ENCODE measurements at places on chromosomes 16 and 17.
A peak's percentile ranks its signal among the peaks of the same experiment; 100 is the strongest.

GRCh38 chr17:17387498-17388362 lies 84.6 kb downstream of the NT5M start:
- H3K4me1 ChIP-seq: no peaks in the 10 kb centered on the region
- H3K4me3 ChIP-seq: no peak overlapping the region
- no peaks in the 10 kb centered on the region for H3K27me3 ChIP-seq
- no peaks in the 10 kb centered on the region for H3K36me3 ChIP-seq
- H3K27ac ChIP-seq: no peak overlapping the region
- peak; percentile 70 for DNase-seq

GRCh38 chr17:56018211-56018610 lies 135.1 kb upstream of the ANKFN1 start:
- no peaks in the 10 kb centered on the region for H3K36me3 ChIP-seq
- H3K4me3 ChIP-seq: no peak overlapping the region
- H3K4me1 ChIP-seq: no peaks in the 10 kb centered on the region
- no peak overlapping the region for H3K27ac ChIP-seq
- no peaks in the 10 kb centered on the region for H3K27me3 ChIP-seq

DNA sequence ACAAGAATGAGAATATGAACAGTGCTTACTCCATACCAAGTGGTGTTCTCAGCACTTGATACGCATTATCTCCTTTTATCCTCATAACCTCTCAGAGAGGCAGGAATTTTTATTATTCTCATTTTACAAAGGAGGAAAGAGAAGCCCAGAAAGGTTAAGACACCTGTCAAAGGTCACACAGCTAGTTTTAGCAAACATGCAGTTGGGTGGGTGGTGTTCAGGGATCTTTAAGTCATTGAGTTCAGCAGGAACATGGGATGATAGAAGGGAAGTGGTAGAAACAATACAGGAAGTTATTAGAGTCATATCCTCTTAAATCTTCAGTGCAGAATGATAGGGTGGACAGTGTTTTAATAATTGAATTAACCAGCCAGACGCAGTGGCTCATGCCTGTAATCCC lies 95.4 kb downstream of the IRX3 start:
- H3K4me3 ChIP-seq: no peak overlapping the region
- peaks cover 7% of the 10 kb centered on the region for H3K4me1 ChIP-seq
- H3K27me3 ChIP-seq: no peaks in the 10 kb centered on the region
- DNase-seq: no peak
- no peak overlapping the region for H3K27ac ChIP-seq
- no peaks in the 10 kb centered on the region for H3K36me3 ChIP-seq

DNA sequence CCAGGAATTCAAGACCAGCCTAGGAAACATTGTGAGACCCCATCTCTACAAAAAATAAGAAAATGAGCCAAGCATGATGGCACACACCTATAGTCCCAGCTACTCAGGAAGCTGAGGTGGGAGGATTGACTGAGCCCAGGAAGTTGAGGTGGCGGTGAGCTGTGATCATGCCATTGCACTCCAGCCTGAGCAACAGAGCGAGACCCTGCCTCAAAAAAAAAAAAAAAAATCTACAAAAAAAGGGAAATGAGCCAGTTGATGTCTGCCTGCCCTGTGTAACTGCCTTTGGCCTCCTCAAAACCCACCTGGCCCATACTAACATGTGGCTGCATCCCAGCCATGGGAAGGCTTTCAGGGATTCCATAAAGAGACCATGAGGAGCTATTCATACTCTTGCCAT lies 4.5 kb downstream of the RANBP10 start:
- H3K27me3 ChIP-seq: no peaks in the 10 kb centered on the region
- no peak overlapping the region for H3K4me3 ChIP-seq
- H3K27ac ChIP-seq: no peak overlapping the region
- H3K36me3 ChIP-seq: no peaks in the 10 kb centered on the region
- peaks cover 7% of the 10 kb centered on the region for H3K4me1 ChIP-seq

- H3K4me3 ChIP-seq: no peak overlapping the region
- peak; percentile 32 for DNase-seq
- peaks cover 6% of the 10 kb centered on the region for H3K4me1 ChIP-seq
- no peaks in the 10 kb centered on the region for H3K36me3 ChIP-seq
Measured at GRCh38 chr17:57669671-57670529, 75.2 kb downstream of the CCDC182 start.

DNA sequence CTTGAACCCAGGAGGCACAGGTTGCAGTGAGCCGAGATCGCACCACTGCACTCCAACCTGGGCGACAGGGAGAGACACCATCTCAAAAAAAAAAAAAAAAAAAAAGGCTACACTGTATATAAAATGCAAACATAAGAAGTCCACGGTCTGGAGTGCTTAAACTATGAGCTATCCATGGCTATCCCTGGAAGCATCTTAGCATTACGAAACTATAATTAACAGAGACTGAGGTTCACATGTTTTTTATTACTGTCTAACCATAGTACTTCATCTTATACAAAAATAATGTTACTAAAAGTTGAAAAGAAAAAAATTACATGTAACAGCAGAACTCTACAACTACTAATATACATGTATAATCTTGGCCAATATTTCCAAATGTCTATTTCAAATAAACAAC lies 32.8 kb downstream of the HELZ start:
- no peaks in the 10 kb centered on the region for H3K27me3 ChIP-seq
- H3K36me3 ChIP-seq: peaks cover 13% of the 10 kb centered on the region
- no peak for DNase-seq
- H3K4me3 ChIP-seq: no peak overlapping the region
- H3K4me1 ChIP-seq: no peaks in the 10 kb centered on the region

- no peaks in the 10 kb centered on the region for H3K36me3 ChIP-seq
- H3K27ac ChIP-seq: no peak overlapping the region
Measured at GRCh38 chr17:35733366-35733765, 1.9 kb downstream of the RASL10B start.

DNA sequence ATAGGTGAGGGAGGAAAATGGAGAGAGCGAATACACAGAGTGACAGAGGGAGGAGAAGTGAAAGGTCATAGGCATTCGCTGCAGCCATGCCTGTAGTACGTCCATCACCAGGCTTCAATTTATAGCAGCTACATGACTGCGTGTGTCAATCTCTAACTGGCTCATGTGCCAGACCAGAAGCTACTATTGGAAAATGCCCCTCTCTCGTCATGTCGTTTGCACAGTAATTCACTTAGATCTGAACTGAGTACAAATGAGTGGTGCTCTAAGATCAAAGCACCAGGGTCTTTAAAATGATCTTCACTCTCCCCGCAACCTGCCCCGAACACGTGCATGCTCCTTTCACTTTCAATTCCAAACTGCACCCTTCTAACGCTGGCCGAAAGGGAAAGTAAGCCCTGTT lies 51.3 kb downstream of the ADCY9 start:
- H3K36me3 ChIP-seq: no peaks in the 10 kb centered on the region
- no peaks in the 10 kb centered on the region for H3K27me3 ChIP-seq
- DNase-seq: no peak
- H3K4me1 ChIP-seq: no peaks in the 10 kb centered on the region
- no peak overlapping the region for H3K4me3 ChIP-seq
- no peak overlapping the region for H3K27ac ChIP-seq

GRCh38 chr17:55063885-55064874 lies 95.6 kb downstream of the STXBP4 start:
- no peaks in the 10 kb centered on the region for H3K4me1 ChIP-seq
- DNase-seq: no peak
- H3K4me3 ChIP-seq: no peak overlapping the region

DNA sequence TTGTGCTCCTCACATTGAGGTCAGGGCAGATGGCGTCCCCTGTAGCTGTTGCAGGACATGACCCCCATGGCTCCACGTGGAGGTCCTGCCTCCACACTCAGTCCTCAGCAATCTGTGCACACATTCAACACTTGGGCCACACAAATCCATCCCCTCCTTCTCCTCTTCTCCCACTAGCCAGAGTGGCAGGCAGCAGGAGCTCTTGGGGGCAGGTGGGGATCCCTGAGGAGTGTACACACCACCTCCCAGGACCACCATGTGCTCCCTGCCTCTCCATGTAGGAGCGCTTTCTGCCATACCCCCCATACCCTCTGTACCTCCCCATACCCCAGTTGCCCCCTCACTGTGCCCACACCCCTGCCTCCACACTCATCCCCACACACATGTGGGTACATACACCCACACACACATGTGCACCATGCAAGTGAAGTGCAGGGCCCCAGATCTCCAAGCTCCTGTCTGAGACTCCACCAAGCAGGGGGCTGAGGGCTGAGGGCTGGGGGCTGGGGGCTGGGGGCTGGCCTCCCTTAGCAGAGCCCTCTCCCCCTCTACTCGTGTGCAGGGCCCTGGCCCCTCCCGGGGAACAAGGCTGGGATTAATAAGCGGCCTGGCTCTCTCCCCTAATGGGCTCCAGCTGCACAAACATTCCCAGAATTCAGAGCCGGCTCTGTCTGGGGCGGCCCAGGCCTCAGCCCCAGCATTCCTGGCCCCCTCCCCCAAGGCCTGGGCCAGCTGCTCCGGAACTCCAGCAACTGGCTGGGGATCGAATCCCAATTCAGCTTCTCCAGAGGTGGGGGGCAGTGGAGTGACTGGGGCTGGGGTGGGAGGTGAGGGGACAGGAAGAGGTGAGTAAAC lies 48.2 kb upstream of the MEIOC start:
- no peaks in the 10 kb centered on the region for H3K27me3 ChIP-seq
- peaks cover 16% of the 10 kb centered on the region for H3K4me1 ChIP-seq
- peak; percentile 31 for DNase-seq
- no peak overlapping the region for H3K27ac ChIP-seq
- no peaks in the 10 kb centered on the region for H3K36me3 ChIP-seq
- H3K4me3 ChIP-seq: no peak overlapping the region

DNA sequence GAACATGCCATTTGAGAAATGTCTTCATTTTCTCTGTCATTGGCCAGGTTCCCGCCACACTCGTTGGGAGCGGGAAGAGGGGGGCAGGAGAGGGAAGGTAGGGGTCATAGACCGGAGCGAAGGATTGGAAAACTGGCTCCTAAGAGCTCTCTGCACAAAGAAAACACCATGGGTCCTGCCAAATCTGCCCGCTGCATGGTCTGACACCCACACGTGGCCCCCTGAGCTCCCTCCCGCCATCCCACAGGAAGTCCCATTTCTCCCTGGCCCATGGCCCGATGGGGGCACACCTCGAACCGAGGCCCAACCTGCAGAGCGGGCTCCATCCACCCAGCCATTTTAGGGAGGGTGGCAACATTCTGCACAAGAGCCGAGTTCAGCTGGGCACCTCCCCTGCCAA lies 159.6 kb downstream of the SALL1 start:
- H3K27me3 ChIP-seq: no peaks in the 10 kb centered on the region
- DNase-seq: no peak
- no peak overlapping the region for H3K27ac ChIP-seq
- H3K4me3 ChIP-seq: no peak overlapping the region
- no peaks in the 10 kb centered on the region for H3K36me3 ChIP-seq

- no peak for DNase-seq
- no peaks in the 10 kb centered on the region for H3K4me1 ChIP-seq
- no peak overlapping the region for H3K27ac ChIP-seq
- no peaks in the 10 kb centered on the region for H3K27me3 ChIP-seq
Measured at GRCh38 chr16:57032931-57033330, 43.6 kb downstream of the NLRC5 start.

- 0 out of 2 replicates have a peak, but pooled peaks cover 2% of the 10 kb centered on the region for H3K27me3 ChIP-seq
- no peak overlapping the region for H3K4me3 ChIP-seq
- no peak for DNase-seq
- H3K36me3 ChIP-seq: no peaks in the 10 kb centered on the region
- H3K27ac ChIP-seq: no peak overlapping the region
- H3K4me1 ChIP-seq: peaks cover 4% of the 10 kb centered on the region
Measured at GRCh38 chr17:28480799-28481571, 7.5 kb downstream of the SLC13A2 start.

- H3K36me3 ChIP-seq: no peaks in the 10 kb centered on the region
- DNase-seq: no peak
- H3K27ac ChIP-seq: no peak overlapping the region
- H3K27me3 ChIP-seq: no peaks in the 10 kb centered on the region
Measured at GRCh38 chr16:8397223-8397622, 193.1 kb downstream of the TMEM114 start.

Measured in H1 (cell line).